Cortex of kidney (tissue), 1 donor: ENCODE measurements at places on chromosomes 1 and 21.

DNA sequence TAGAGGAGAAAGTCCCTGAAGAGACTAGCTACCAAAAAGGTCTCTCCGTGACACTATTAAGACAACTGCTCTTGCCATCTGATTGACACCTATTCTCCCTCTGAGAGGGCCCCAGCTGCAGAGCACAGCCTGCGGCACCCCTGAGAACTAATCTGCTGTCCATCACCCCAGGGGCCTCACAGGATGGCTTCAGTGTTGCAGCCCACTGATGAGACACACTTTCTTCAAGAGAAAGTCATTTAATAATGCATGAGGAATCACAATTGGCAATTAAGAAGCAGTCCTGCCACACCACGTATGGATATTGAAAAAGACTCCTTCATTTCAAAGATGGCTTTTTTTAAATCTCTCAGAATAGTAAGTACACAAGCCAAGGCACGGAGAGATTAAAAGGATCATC is 48.9 kb downstream of the CAPN8 start:
- no peak for DNase-seq

DNA sequence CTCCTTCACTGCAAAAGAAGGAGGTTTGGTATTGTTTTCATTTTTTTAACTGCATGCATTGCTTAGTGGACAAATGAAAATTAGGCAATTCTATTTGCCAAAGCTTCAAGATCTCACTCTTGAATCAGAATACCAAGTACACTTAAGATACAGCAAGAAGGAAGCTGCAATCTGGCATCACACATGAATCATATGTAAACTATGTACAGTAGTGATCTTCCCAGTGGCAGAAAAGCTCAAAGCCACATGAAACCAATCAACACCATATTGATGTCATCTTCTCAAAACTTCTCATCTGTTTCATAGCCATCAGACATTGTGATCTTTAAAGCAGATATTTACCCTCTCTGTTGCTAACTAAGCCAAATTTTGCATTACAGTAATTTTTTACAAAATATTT is 550.1 kb downstream of the LTN1 start:
- DNase-seq, result no peak

- no peak for DNase-seq
These were observed 91.6 kb downstream of the LRRC8C start for GRCh38 chr1:89724369-89725010.

GRCh38 chr1:226586116-226586515 is 37.6 kb downstream of the STUM start:
- DNase-seq, result no peak

- no peak for DNase-seq
These were observed 1.3 kb upstream of the PLA2G5 start for GRCh38 chr1:20068722-20069121.

GRCh38 chr1:237542525-237543418 is 347.9 kb downstream of the ZP4 start:
- DNase-seq, result no peak
